AG09319 (cell line): ENCODE measurements at places on chromosomes 6 and 20.

DNA sequence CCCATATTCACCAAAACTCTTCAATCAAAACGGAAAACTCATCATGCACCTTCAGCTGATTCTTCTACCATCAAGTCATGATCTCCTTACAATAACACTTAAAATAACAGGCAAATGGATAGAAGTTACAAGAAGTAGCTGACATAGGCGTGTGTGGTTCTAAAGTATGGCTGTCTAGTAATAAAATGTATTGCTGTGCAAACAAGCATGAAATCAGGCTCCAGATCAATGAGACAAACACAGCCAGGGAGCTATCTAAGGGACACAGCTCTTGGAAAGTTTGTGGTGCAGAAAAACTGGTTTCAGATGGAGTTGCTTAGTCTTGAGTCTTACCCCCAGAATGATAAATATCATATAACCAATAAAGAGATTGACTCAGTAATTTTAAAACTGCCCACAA, 434.8 kb upstream of the NOX3 start:
- no peak for DNase-seq

DNA sequence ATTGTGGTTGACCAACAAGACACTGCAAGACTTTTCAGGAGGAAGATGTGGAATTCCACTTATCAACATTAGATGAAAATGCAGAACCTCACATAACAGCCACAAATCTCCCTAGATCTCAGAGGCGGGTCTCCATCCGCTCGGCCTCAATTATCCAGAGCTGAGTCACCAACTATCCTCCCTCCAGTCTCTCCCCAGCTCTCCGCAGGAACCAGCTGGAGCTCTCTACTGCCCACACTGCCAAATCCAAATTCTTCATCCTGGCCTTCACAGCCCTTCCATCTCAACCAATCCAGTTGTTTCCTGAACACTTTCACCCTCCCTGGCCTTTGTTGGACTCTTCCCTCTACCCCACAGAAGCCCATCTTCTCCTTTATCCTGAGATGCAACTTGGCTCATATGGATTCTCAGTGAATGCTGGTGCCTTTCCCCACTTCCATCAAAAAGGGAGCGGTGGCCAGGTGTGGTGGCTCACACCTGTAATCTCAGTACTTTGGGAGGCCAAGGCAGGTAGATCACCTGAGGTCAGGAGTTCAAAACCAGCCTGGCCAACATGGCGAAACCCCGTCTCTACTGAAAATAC, 3.5 kb upstream of the TGIF2 start:
- DNase-seq, result no peak

DNA sequence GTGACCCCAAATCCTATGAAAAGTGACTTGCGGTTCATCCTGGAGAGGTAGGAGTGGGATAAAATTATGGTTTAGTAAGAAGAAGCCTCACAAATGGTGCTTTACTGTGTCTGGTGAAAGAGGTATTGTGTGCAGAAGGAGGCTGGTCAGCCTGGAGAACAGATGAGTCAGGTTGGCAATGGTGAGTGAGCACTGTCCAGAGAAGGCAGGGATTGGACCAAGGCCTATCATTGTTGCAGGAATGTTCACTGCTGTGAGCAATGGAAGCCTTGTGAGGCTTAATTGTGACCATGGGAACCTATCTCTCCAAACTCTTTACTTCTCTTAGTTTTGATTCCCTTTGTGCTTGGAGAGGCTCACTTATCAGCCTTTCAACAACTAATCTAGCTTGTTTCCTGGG, 89.0 kb upstream of the KCNK16 start:
- no peak for DNase-seq

DNA sequence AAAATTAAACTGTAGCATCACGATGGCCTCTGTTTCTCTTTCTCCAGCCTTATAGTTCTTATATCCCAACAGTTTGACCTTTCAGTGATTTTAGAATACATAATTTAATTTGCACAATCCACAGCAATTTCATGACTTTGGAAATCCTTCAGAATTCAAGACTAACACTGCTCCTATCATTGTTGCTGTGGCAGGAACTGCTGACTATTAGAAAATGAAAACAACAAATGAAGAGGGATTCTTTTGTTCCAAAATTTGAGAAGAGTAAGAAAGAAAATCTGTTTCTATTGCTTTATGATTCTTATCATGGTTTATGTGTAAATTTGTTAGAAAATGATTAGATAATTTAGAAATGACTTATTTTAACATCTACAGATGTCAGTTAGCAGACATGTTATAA, 604.0 kb upstream of the ADGRB3 start:
- DNase-seq, result no peak

- DNase-seq, result no peak
Measured at GRCh38 chr20:49340161-49340966, 62.5 kb upstream of the ZNFX1 start.

DNA sequence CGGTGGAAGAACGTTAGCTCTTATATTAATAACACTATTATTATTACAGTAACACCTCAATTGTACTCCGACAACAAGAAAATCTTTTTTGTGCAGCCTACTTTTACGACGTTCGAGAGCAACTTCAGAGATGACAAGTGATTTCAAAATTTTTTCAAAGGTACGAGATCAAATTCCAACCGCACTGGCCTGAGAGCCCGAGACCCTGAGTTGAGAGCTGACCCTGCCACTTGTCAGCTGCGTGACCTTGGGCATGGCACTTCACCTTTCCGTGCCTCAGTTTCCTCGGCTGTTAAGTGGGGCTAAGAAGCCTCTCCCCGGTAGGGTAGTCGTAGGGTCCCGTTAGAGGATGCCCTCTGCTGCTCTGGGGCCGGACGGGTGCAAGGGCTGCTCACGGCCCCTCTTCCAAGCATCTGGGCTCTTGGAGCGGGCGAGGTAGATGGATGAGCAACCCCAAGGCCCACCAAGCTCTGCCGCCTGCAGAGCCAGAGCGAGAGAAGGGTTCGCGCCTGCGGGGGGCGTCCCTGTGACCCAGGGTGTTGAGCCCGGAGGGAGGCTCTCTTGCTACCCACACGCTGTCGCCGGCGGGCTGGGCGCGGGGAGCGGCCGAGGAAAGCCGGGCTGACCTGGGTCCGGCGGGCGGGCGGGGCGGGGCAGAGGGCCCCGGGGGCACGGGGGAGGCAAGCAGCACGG, 510 bp downstream of the NDRG3 start:
- no peak for DNase-seq
